ENCODE measurements at places on chromosomes 5 and 9. TPM values are rescaled to one million over a fixed set of nuclear protein-coding genes. Genes with fewer than 3 reads are reported as not detected.
A peak's percentile ranks its signal among the peaks of the same experiment; 100 is the strongest.

GRCh38 chr9:99026271-99026955 is 78.5 kb upstream of the TGFBR1 start:
- no peak for DNase-seq

DNA sequence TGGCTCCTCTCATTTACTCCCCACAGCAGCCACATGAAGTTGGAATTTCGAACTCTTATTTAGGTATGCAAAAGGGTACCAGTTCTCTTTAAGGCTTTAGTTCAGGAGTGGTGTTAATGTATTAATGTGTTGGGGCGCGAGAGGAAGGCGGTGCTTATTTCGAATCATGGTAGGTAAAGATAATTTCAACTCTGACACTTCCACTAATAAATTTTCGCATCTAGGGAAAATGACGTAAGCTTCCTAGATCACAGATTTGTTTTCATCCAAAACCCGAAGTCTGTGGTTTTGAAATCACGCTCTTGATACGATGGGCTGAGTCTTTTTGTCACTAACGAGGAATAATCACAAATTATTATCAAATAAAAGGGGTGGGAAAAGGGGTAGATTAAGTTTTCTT is 681 bp downstream of the PPWD1 start:
- no peak for DNase-seq

- no peak for DNase-seq
Measured at GRCh38 chr5:167512111-167512510, 779.3 kb upstream of the WWC1 start.

DNA sequence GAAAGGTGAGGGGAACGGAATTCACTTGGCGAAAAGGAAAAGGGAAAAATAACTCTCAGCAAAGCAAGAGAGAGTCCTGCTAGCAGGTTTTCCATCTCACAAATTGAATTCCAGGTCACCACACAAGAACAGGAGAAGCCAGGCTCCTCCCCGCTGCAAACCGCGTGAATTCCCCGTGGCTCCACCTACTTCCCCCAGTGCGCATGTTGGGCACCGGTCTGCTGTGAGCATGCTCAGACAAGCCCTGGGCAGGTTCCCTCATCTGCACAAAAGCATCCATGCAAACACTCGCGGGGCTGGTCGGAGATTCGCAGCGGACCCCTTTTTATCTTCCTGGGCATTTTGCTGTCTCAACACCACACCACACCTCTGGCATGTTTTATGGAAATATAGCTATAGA is 58.5 kb upstream of the S1PR3 start:
- peak; percentile 78 for DNase-seq

DNA sequence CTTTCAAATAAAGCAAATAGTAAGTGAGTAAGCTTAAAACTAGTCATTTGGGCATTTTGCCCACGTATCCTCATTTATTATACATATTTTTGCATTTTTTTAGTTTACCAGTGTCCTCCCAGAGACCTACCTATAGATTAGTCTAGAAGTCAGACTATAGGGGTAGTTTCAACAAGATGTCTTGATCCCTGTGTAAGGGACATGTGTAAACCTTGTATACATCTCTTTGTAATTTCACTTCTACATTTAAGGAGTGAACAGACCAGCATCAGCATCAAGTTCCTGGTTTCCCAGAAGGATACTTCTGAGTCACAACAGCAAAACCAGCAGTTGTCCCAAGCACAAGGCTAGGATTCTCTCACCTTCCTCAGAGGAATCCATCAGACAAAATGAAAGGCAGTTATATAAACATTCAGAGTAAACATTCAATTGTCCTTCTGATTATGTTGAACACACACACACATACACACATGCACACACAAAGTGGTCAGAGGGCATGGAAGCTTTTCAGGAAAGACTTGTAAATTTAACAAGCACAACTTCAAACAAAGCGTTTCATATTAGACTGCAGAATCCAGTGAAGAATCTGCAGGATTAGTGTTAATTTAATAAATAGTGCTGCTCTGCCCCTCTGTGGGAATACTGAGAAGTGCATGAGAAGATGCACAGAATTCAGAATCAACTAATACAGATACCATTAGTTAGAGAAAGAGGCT is 55.4 kb downstream of the HINT1 start:
- DNase-seq: peak; percentile 46

GRCh38 chr5:174283211-174284005 is 237.9 kb downstream of the NSG2 start:
- no peak for DNase-seq

GRCh38 chr5:113378514-113378913 is 56.3 kb downstream of the TSSK1B start:
- no peak for DNase-seq

- DNase-seq: no peak
Measured at GRCh38 chr9:126389992-126390391, 63.4 kb downstream of the MVB12B start.

- DNase-seq: no peak
Measured at GRCh38 chr5:138645778-138646575, 70.8 kb upstream of the HSPA9 start.

DNA sequence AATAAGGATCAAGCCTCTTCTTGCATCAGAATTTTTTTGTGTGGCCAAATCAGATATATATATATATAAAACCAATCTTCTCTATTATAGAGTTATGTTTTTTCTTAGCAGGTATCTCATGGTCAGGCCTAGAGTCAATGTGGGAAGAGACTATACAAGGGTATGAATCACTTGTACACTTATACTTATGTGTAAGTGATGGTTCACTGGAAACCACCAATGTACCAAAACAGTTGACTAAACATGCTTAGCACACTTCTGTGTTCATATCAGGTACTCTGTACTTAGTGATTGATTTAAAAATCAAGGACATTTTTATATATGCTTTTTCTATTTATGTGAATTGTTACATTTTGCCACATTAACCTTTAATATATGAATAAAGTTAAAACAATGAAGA is 92.6 kb downstream of the CWC27 start:
- no peak for DNase-seq

DNA sequence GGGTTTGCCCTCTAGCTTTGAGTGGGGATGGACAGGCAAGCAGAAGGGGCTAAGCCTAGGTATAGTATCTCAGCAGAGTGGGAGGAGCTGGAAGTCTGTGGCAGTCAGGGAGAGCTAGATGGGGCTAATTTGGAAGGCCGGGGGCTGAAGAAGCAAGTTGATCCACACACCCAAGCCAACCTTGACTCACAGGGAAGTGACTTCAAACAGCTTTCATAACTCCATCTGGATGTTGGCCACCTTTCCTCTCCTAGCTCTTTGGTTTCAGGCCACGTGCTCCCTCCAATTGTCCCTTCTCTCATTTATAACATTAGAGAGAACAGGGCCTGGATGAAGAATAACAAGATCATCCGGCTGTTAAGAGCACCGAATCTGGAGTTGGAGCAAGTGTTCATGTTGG is 36.8 kb downstream of the EGR1 start:
- DNase-seq: no peak

DNA sequence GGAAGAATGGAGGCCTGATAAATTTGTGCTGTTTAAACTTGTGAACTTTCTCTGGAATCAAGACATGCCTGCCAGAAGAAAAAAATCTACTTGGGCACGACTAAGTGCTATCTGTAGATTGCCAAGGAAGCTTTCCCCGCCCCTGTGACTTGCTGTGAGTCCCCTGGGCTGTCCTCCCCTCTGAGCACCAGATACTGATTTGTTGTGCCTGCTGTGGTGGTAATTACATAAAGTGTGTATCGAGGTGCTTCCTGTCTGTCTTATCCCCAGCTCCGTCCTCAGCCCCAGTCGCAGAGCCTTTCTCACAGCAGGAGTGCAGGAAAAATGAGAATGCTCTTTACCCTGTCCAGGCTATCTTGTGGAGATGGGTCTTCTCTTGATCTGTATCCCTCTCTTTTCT is 53.9 kb downstream of the TRIO start:
- no peak for DNase-seq

DNA sequence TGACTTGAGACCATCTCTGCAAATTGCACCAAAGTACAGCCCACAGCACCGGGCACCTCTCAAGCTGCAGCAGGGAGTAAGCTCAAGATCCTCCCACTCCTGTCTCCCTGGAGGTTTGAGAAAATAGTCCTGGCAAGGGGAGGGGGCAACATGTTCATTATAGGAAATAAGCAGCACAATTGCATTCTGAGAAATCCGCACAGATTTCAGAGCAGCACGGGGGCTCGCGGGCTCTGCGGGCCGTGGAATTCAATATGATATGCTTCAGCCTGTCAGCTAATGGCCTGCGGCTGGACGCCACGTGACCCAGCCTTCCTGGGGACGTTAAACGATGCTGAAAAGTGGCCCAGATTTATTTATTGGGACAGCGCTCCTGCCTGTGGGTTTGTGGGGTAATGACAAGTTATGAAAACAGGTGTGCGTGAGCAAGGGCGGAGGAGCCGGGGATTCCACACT is 156.4 kb downstream of the DAB2IP start:
- no peak for DNase-seq

- no peak for DNase-seq
Measured at GRCh38 chr9:71910650-71911060, 338 bp downstream of the ABHD17B start.

DNA sequence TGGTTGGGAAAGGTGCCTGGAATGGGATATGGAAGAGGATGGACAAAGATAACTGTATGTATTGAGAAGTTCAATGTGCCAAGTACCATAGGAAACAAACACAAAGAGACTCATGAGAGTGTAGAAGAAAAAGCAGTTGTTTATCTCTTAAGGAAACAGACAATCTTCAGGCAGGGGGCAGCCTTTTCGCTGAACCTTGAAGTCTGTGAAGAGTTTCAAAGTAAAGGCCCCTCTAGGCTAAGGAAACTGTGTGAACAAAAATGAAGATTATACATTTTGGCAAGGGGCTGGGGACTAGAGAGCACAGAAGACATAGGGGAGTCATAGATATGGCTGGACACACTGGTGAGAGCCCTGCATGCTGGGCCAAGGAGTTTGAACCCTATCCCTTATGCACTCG is 27.5 kb upstream of the FRMPD1 start:
- no peak for DNase-seq

DNA sequence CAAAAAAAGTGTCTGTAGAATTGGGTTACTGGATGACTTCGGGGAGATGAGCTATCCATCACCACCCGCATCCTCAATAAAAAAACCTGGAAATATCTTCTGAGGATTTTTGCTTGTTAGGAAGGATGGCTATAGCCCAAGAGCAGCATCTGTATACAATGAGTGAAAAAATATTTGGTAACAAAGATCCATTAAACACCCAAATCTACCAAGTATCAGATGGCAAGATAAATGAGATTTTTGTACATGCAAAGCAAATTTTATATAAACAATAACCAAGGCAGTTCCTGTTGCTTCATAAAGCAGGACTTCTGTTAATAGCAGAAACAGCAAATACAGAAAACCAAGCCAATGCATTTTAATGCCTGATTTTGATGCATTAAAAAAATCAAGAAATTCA is 166.6 kb downstream of the SLC28A3 start:
- no peak for DNase-seq

DNA sequence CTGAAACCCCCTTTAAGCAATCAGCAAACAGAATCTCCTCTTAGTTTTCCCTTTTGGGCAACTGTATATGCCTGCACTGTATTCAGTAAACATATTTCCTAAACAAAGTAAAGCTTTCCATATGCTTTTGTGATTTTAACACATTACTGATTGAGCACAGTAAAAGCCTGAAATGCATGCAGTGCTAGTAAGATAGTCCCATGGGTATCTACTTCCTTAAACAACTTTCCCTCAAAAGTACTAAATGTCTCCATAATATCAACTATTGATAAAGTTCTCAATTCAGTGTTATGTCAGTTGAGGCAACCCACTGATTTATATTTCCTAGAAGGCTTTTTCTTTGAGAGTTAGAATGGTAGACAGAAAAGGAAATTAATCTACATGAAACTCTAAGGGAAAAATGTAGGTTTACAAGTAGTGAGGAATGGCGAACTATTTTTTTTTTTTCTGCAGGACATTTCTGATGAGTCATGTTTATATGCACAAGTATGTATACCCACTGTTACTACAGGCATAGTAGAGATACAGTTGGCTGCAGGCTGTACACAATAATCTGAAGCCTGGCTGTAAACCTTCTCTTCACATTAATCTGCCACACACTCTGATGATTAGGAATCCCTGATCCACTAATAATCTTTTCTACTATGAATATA is 31.2 kb upstream of the CEP120 start:
- DNase-seq: peak; percentile 55

ECSCR gene
- 67.7 TPM for total RNA-seq

SLC36A3 gene
- not detected for total RNA-seq

FLT4 gene
- total RNA-seq: 0.31 TPM

RNF183 gene
- total RNA-seq: not detected

ROR2 gene
- 0.03 TPM for total RNA-seq

LEAP2 gene
- 0.77 TPM for total RNA-seq

C9 gene
- total RNA-seq: not detected

COL15A1 gene
- total RNA-seq: 0.13 TPM

PROB1 gene
- 0.17 TPM for total RNA-seq

DMGDH gene
- total RNA-seq: not detected

CAVIN4 gene
- 0.45 TPM for total RNA-seq
